ENCODE measurements at places on chromosomes 6 and 20. TPM values are rescaled to one million over a fixed set of nuclear protein-coding genes. Genes with fewer than 3 reads are reported as not detected.

Gene MMP24
- 2.6 TPM for total RNA-seq

DNA sequence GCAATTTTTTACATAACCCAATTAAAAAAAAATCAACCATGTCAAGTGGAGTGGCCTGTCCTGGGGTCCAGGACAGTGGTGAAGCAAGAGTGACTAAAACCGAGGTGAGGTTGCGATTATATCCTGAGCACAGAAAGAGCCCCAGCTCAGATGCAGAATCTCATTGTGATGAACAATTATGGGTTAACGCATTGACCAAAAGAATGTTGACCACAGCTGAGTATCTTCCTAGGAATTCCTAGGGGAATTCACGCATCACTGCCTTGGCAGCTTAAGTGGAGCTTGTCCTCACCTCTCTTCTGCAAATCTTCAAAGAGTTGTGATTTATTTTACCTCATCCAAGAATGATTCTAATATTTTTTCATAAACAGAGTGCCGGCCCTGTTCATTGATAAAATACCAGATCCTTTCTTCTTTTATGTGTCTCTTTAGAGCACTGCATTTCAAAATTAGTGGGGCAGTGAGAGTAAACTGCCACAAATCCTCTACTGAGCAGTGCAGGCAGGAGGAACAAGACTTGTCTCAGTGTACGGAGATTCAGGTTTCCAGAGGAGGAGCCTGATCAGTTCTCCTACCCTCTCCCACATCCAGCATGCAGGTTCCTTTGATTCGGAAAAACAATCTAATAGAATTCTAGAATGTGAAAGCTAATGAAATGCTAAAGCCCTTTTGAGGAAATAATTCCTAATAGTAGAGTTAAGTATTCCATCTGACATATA is 60.1 kb upstream of the ZNF184 start:
- no peak for DNase-seq

- DNase-seq: no peak
Measured at GRCh38 chr20:14522595-14522994, 185.2 kb upstream of the FLRT3 start.

Gene BPIFB2
- total RNA-seq: 0.22 TPM

DNA sequence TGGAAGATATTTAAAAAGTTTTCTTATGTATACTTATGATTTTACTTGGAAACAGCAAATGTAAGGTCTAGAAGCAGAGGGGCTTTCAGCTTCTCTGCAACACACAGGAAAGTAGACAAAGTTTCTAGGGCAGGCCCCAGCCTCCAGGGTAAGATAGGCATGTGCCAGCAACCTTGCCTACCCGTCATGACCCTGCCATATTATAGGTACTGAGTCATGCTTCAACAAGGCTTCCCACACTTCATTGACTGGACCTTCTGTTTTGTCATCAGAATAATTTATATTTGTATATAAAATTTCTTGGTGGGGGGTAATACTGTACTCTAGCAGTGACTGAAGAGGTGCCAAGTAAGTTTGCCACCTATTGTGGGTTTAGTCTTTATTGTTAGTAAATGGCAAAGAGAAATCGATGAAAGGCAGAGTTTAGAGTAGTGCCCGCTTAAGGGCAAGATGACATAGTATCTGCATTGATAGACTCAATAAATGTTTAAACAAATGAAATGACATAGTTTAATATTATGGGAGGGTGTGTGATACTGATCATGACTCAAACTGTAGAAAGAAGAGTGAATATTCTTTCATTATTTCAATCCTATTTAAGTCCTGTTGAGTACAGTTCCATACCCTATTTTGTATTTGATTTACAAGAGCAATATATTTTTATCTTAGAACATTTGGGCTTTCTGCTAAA is 95.6 kb downstream of the JARID2 start:
- no peak for DNase-seq

- no peak for DNase-seq
Measured at GRCh38 chr6:42212442-42212841, 5.2 kb downstream of the MRPS10 start.

GRCh38 chr20:50523552-50524167 is 13.5 kb downstream of the PTPN1 start:
- DNase-seq: no peak

DNA sequence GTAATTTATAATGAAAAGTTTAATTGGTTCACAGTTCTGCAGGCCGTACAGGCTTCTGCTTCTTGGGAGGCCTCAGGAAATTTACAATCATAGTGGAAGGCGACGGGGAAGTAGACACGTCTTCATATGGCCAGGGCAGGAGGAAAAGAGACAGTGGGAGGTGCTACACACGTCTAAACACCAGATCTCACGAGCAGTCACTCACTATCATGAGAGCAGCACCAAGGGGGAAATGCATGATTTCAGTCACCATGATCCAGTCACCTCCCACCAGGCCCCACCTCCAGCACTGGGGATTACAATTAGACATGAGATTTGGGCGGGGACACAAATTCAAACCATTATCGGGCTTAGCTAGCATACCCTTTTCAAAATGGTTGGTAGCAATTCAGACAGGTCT is 41.2 kb downstream of the EIF2S2 start:
- no peak for DNase-seq

Gene ORC3
- 33.6 TPM for total RNA-seq

- no peak for DNase-seq
Measured at GRCh38 chr6:148441454-148441911, 98.8 kb downstream of the SASH1 start.

Gene FLRT3
- 75.7 TPM for total RNA-seq

DNA sequence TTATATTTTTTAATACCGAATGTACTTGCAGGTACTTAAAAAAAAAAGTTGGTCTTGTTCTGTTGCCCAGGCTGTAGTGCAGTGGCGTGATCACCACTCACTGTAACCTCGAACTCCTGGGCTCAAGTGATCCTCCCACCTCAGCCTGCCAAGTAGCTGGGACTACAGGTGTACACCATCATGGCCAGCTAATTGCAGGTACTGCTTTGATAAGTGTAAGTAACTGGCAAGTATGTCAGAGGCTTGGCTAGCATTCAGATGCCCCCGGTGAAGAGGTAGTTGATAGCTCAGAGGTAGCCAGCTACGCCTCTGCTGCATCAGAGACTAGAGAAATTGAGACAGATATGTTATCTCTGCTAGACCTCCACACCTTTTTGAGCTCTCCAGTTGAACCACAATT is 40.5 kb downstream of the BTBD9 start:
- no peak for DNase-seq

DNA sequence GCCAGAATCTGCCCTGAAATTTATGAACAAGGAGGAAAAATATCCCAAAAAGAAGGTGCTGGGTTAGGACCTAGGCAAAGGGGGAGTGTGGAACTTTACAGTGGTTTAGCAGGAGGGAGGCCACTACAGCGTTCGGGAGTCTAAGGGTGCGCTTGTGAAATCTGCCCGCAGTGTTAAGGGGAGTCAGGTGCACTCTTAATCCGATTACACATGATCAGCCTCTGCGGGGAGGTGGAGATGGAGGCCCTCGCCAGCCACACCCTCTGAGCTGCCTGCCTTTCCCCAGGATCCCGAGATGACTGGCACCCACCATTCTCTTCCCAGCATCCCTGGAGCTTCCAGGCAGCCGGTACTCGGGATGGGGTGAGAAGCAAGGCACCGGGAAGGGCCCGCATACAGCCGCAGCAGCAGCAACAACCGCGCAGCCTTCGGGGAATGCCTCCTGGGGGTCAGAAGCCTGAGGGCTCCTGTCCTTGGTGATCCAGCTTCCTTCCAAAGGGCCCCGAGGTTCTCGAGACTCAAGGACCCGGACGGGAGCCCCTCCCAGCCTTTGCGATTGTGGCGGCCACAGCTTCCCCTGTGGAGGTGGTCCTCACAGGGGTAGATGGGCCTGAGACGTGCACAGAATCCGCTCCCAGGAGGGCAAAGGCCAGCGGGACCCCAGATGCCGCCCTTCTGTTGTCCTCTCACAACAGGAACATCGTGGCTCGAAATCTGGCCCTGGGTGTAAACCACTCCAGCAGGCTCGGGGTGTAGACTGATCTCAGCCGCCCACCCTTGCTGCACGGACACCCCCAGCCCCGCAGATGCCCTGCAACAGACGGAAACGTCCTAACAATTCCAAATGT is 57.3 kb upstream of the CST7 start:
- no peak for DNase-seq

GRCh38 chr6:157215717-157216116 is 107.6 kb downstream of the TMEM242 start:
- no peak for DNase-seq
